ENCODE measurements at places on chromosomes 16 and 17.

DNA sequence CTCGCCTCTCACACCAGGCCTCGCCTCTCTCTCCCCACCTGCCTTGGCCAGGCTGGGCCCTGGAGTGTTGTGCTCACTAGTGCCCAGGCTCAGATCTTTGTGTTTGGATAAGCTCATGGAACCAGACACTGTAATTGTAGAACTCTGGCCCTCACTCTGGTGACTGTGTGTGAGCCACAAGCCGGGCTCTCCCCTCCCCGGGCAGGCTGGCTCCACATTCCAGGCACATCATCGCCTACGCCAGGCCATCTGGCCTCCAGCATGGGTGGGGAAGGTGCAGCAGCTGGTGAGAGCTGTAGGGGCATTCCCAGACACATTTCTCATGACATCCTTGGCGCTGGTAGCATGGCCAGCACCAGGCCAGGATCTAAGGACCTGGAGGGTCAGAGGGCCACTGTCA lies 202.3 kb downstream of the RAB11FIP4 start:
- DNase-seq, result no peak

DNA sequence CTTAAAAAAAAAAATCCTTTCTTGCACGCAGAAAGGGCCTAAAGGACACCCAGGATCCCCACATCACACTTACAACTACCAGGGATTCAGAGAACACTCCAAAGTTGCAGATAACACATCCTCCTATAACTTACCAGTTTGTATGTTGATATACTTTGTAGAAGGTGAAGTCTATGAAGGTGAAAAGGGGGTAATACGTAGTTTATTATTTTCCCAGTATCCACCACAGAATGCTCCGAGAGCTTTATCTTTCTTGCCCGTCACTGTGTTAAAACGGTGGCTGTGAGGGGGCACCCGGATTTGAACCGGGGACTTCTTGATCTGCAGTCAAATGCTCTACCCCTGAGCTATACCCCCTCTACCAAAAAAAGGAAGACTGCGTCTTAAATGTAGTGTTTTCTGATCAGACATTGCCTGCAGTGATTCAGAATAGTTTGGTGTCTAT lies 7.9 kb upstream of the RPL23 start:
- no peak for DNase-seq

- DNase-seq, result no peak
These were observed 590.6 kb upstream of the SOX9 start for GRCh38 chr17:71530248-71530647.

- DNase-seq, result no peak
These were observed 13.1 kb downstream of the TEKT5 start for GRCh38 chr16:10681310-10682308.

DNA sequence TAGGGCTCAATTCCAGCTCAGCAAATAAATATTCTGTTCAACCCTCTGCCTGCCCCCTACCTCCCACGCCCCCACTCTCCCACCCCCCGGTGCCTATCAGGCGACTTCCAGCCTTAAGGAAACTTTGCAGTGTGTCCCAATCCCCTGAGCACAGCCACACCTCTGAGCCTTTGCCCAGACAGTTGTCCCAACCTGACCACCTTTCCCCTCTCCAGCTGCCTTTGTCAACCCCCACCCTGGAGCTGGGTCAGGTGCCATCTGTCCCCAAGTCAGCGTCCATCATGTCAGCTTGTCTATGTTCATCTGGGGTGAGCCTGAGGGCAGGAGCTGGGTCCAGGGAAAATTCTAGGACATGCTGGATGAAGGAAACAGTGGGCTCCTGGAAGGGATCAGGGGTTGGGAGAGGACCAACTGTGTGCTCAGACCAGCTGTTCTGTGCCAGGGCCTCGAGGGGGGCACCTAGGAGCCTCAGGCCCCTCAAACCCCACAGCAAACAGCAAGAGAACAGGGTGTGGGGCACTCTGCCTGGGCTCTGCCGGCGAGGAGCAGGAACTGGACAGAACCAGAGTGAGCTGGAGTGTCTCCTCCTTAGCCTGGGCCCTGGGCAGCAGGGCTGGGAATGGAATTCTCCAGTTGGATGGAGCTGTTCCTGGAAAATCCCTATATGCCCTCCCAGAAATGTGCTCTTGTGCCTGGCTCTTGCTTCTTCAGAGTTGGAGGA lies 17.8 kb downstream of the CDH16 start:
- no peak for DNase-seq

DNA sequence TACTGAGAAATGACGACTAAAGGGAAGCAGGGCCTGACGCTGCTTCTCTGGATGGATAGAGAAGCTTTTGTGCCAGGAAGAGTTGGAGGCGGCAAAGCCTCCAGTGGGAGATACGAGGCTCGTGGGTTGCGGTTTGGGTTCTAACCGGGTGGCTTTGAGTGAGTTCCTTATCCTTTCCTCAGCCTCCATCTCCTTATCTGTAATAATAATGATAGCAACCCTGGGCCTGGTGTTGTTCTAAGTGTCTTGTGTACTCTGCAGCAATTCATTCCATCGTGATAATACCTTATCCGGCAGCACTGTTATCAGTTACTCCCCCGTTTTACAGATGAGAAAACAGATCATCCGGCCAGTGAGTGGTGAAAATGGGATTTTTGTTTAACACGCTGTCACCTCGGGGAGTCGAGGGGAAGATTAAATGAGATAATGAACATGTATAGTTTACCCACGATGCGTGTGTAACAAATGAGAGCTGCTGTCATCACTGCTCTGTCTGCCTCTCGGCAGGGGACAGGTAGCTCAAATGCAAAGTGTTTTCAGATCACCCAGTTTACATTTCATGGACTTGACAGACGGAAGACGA lies 52.0 kb upstream of the LHX1 start:
- no peak for DNase-seq

DNA sequence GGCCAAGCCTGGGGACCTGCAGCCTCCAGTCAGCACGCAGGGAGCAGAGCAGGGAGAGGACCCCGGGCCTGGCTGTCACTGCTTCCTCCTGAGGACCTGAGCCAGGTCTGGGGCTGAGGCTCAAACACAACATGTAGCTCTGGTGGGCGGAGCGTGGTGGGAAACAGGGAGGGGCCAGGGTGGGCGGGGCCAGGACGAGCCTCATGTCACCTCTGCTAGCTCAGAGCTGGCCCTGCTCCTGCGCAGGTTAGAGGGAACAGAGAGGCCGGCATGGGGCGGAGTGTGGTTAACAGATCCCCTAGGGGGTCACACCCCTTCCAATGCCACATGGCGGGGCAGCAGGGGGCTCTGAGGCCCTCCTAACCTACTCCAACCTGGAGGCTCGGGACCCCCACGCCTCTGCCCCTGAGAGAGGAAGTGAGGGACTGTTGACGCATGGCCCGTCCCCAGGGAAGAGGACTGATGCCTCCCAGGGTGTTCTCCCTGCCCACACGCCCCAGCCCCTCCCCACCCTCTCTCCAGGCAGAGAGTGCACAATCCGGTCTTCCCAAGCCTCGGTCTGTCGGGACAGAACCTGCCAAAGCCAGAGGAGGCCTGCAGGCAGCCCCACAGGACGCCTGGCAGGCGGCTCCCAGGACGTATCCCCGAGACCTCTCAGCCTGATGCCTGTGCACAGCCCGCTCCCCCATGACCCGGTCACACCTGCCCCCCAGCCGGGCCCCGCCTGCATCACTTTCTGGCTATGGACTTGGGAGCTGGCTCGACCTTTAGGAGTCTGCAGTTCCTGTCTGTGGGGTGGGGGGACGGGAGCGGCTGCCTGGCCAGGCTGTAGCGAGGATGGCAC lies 15.2 kb downstream of the PIEZO1 start:
- no peak for DNase-seq

GRCh38 chr16:12547608-12547922 lies 256.1 kb downstream of the CPPED1 start:
- no peak for DNase-seq

DNA sequence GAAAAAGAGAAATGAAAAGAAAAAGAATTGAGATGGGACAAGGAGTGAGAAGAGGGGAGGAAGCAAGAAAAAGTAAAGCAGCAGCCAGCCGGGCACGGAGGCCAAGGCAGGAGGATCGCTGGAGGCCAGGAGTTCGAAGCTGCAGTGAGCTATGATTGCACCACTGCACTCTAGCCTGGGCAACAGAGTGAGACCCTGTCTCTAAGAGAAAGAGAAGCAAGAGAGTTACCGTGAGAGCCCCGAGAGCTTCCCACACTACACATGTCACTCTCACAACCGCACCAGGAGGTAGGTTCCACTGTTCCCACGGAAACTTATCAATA lies 18.8 kb upstream of the LITAF start:
- DNase-seq, result no peak

- DNase-seq, result no peak
These were observed 253.3 kb downstream of the MAF start for GRCh38 chr16:79347277-79347676.

DNA sequence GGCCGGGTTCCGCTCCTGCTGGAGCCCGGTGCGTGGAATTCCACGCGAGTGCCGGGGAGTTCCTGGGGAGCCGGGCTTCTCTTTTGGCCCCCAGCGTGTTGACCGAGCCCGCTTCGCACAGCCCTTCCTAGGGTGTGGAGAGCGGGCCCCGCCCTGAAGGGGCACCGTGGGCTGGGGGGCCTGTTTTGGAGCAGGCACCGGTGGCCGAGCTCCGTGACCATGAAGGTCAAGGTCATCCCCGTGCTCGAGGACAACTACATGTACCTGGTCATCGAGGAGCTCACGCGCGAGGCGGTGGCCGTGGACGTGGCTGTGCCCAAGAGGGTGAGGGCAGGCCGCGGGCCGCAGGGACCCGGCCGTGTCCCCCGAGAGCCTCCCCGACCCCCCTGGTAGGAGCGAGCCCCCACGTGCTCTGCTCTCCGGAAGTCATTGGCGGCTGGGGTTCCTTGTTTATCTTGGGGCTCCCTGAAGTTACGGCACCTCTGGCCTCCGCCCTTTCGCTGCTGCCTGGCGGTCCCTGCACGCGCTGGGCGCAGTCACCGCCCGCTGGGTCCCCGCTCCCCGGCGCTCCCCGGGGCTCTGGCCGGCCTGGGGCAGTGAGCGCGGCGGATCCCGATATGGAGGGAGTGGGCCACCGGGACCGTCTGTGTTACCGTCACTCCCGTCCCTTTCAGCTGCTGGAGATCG lies 528 bp downstream of the HAGHL start:
- no peak for DNase-seq

DNA sequence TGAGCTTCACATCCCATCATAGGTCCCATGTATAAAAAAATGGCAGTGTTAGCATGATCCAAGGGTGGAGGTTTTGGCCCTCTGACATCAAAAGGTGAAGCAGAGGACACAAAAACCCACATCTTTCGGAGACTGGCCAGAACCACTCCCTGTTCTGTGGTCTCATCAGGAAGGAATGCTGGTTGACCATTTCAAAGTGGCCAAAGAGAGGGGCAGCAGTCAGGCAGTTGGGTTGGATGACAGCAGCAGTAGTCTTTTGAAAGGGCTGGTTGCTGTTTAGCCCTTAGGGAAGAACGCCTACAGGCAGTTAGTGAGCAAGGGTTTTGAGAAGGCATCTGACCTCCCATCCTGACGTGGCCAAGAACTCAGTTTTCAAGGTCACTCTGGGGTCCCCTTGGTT lies 40.5 kb downstream of the LCMT1 start:
- DNase-seq, result no peak

DNA sequence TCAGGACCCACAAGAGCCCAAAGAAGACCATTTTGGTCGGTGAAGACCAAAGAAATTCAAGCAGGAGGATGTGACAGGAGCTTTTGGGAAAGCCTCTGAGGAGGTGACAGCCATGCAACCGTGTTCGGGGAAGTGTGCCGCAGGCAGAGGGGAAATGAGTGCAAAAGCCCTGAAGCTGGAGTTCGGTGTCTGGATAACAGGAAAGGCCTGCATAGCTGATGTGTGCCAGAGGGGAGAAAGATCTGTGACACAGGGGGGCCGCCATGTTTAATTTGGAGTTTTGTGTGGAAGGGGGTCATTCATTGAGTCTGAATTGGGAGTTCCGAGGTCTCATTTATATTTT lies 870 bp upstream of the ZC3H7A start:
- no peak for DNase-seq

DNA sequence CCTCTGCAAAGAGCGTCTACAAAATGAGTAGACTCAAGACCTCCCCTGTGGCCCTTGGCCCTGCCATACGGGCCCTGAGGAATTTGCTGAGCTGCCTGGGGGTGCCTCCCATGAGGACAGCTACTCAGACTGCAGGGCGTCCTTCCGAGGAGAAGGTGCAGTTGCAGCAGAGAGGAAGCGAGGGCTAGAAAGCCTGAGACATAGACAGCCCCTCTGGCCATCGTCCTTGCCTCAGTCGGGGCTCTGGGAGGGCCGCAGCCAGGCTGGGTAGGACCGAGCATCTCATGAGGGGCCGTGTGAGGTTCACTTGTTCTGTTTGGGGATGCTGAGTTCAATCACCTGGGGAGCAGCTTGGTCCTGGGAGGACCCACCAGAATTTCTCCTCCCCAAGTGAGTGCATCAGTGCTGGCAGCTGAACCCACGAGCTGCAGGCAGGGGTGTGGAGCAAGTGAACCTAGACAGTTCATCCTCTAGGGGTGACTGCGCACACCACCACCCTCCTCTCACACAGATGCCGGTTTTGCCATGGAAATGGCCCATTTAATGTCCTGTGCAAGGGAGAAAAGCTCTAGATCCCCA lies 20.3 kb downstream of the RAB11FIP4 start:
- no peak for DNase-seq

- no peak for DNase-seq
These were observed 43.5 kb downstream of the ABAT start for GRCh38 chr16:8717892-8718415.

DNA sequence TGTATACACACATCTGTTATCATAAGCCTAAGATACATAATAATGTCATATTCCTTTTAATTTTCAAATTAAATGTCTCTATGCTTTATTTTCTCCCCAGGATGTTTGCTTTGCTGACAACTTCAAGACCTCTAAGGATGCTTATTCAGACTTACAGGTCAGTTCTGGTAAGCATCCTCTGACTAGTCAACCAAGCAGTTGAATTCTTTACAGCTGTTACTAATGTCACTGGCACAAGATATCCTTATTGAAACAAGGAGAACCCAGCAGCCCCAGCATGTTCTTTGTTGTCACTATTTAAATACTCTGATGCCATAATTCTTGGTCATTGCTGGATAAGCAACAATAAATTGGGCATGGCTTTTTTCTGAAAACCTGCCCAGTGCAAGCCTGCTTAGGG lies 232.3 kb upstream of the PMFBP1 start:
- no peak for DNase-seq

All from activated gamma-delta T cell (primary cell).